Ascending aorta (tissue), 2 donors: ENCODE measurements at places on chromosomes 4 and X. TPM values are rescaled to one million over a fixed set of nuclear protein-coding genes. Genes with fewer than 3 reads are reported as not detected.

GRCh38 chrX:20664774-20665173, 398.1 kb upstream of the RPS6KA3 start:
- H3K36me3 ChIP-seq = no peaks in the 10 kb centered on the region
- no peak overlapping the region for H3K27ac ChIP-seq
- DNase-seq = no peak
- no peak overlapping the region for H3K4me3 ChIP-seq
- no peaks in the 10 kb centered on the region for H3K27me3 ChIP-seq
- no peaks in the 10 kb centered on the region for H3K4me1 ChIP-seq

DNA sequence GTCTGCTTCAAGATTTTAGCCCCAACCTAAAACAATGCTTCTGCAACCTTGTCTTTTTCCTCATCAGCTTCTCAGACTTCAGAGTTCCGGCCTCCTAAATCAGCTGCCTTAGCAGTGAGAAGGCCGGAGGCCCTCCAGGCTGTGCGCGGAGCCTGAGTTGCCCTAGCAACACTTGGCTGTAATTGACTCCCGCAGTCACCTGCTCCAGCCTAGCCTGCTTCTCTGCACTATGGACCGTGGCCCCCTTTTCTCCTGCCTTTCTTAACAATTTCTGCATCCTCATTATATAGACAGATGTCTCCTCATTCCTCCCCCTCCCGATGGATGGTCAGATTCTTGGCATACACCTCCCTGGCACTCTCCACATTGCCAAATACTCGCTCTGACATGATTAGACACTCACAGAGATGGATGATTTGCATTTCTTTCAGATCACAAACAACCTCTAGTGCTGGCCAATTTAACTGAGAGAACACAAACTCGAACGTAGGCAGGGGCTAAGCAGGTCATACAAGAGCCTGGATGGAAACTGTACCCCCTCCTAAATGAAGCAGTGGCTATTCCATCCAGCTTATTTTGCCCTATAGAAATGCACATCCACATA, 9.5 kb upstream of the HUWE1 start:
- H3K36me3 ChIP-seq = no peaks in the 10 kb centered on the region
- H3K27ac ChIP-seq = no peak overlapping the region
- H3K4me3 ChIP-seq = no peak overlapping the region
- H3K27me3 ChIP-seq = no peaks in the 10 kb centered on the region
- DNase-seq = no peak

DNA sequence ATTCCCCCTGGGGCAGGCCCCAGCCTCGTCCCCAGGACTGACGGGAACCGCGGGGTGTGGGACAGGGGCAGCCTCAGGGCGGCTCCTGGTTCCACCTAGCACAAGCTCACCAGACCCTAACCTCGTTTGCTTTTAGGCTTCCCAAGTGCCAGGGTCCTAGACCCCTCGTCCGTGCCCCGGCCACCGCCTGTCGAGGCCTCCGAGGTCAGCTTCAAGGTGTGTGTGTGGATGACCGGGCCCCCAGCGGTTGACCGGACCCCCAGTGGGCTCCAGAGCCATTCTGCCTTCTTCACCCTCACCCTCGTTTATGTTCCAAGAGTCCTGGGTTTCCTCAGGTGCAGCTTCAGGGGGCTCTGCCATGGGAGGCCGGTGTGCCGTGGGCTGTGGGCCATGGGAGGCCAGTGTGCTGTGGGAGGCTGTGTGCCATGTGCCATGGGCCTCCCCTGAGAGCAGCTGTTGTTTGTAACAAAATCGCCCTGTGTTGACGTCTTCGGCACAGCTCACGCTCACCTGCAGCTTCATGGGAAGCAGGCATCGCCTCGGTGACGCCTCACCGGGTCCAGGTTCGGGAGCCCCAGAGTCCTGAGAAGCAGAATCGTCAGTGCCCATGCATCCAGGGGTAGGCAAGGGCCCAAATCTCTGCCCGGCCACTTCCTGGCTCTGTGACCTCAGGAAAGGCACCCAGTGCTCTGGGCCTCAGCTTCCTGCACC, 43.0 kb upstream of the HMX1 start:
- H3K27me3 ChIP-seq = no peaks in the 10 kb centered on the region
- H3K4me3 ChIP-seq = no peak overlapping the region
- H3K4me1 ChIP-seq = no peaks in the 10 kb centered on the region
- H3K36me3 ChIP-seq = no peaks in the 10 kb centered on the region
- DNase-seq = no peak

MTMR8 gene
- total RNA-seq = 0.85 TPM

SPIN2A gene
- total RNA-seq = 0.53 TPM
